Activated T-helper 1 cell treated with anti-CD3 and anti-CD28 coated beads, Interleukin-2, amount 50 U/mL, for 16 hours (primary cell): ENCODE measurements at places on chromosomes 3 and 15.

DNA sequence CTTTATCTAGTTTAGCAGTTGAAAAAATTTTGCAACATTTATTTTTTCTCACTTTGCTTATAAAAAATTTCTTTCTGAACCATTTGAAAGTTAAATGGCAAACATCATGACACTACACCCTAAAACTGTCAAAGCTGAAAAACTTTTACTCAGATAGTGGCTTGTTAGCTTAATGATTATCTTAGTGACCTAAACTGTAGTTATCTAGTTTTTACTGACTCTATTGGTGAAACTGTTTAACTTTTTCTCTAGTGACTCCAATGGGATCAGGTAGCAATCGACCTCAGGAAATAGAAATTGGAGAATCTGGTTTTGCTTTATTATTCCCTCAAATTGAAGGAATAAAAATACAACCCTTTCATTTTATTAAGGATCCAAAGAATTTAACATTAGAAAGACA lies 13.3 kb downstream of the FBXO22 start:
- no peak for DNase-seq

GRCh38 chr3:99901200-99901926 lies 83.7 kb downstream of the CMSS1 start:
- DNase-seq = no peak

DNA sequence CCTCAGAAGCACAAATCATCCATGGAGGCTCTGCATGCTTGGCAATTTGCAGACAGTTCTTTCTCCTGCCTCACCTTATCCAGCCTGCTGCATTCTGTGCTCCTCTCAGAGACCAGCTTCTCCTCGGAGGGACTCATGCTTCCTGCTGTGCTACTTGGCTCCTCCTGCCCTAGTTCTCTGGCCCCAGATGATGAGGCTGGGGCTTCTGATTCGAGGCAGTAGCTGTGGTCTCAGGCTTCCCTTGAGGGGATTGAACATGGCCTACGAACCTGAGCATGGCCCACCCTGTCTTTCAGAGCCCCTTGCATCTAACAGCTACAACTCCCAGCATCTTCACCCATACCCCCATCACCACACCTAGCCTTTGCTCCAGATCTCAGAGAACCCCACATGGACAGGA lies 6.7 kb downstream of the VIPR1 start:
- DNase-seq = no peak

GRCh38 chr3:46845860-46846623 lies 17.2 kb downstream of the MYL3 start:
- DNase-seq = peak; percentile 63

DNA sequence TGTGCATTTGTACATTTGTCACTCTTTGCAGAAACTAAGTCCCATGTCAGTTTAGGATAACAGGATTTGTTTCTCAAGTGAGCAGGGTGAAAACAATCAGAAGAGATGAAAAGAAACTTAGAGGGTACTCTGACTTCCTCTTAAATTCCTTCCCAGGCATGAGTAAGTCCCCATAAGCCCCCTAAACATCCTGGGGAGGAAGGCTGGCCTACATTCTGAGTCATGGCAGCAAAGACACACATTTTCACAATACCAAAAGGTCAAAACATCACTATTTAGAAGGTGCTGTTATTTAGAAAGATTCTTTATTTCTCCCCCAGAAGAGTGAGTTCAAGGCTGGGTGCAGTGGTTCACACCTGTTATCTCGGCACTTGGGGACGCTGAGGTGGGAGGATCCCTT lies 7.6 kb upstream of the FOXP1 start:
- no peak for DNase-seq

DNA sequence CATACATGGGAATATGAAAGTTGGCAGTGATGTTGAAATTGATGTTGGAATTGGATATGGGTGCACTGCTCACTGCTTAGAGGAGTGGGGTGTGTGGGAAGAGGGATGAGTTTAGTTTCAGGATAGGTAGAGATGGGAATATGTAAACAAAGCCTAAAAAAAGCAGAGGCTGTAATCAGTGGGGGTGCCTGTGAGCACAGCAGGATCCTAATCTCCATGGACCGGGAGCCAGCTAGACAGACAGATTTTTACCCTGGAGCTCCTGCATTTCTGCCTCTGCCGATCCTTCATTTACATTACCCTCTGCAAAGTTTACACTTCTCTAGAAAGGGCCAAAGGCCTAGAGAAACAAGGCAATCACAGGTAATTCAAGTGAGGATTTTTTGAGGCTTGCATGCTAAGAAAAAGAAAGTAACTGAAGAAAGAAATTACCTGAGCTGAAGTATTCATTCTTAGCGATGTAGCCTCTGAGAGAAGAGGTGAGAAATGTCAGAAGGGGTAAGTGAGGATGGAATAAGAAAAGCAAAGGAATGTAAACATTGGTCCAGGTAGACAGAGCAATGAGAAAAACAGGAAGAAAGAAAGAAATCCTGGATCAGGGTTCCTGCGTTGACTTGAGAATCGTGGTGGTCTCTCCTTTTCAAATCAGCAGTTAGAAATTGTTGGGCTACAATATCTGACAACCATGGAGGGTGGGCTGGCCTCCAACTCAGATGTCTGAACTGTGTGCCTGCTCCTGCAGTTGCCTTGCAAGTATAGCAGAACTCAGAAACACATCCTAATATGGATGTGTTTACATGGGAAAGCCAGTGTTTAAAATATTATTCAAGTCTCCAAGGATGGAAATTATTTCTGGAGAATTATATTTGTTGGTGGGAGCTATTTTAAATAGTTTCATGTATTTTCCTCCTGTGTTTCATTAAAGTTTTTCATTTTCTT lies 79.8 kb downstream of the CRTC3 start:
- no peak for DNase-seq
